H1 (cell line): ENCODE measurements at places on chromosomes 5 and 9. TPM values are rescaled to one million over a fixed set of nuclear protein-coding genes. Genes with fewer than 3 reads are reported as not detected.

NUTM2G gene
- total RNA-seq, result 0.25 TPM in 1 of 2 replicates, not detected in the other

PCDHA6 gene
- 6.5 and 7.1 TPM in 2 replicates for total RNA-seq

HRCT1 gene
- total RNA-seq, result not detected in 2 replicates

LEAP2 gene
- total RNA-seq, result 1.1 and 2.9 TPM in 2 replicates

SNCAIP gene
- 9.0 and 10.5 TPM in 2 replicates for total RNA-seq

HAVCR2 gene
- total RNA-seq, result 0.11 TPM in 1 of 2 replicates, not detected in the other

UBE2QL1 gene
- total RNA-seq, result 0.43 and 0.44 TPM in 2 replicates

KCNIP1 gene
- total RNA-seq, result 0.52 TPM in 2 replicates

PLCXD3 gene
- 0.07 and 0.10 TPM in 2 replicates for total RNA-seq

TUSC1 gene
- 4.3 and 4.5 TPM in 2 replicates for total RNA-seq

AGXT2 gene
- not detected in 2 replicates for total RNA-seq

IL3 gene
- total RNA-seq, result not detected in 2 replicates

AGPAT2 gene
- total RNA-seq, result 30.5 and 31.6 TPM in 2 replicates

SNCB gene
- total RNA-seq, result 5.9 and 6.9 TPM in 2 replicates

TTC1 gene
- total RNA-seq, result 63.9 TPM in 2 replicates

HBEGF gene
- total RNA-seq, result 2.5 and 2.8 TPM in 2 replicates

MPDZ gene
- total RNA-seq, result 39.4 and 40.3 TPM in 2 replicates

PCDHGA11 gene
- total RNA-seq, result 8.2 and 8.3 TPM in 2 replicates

BTNL3 gene
- total RNA-seq, result not detected in 2 replicates

ARHGEF28 gene
- 0.77 and 1.0 TPM in 2 replicates for total RNA-seq

MARCOL gene
- not detected in 2 replicates for total RNA-seq

IFNK gene
- not detected in 2 replicates for total RNA-seq

SH3TC2 gene
- 0.77 and 0.80 TPM in 2 replicates for total RNA-seq

PCDHB9 gene
- total RNA-seq, result 1.6 and 3.8 TPM in 2 replicates

STPG3 gene
- not detected in 2 replicates for total RNA-seq

FUBP3 gene
- total RNA-seq, result 70.1 and 76.4 TPM in 2 replicates

SV2C gene
- total RNA-seq, result 0.08 and 0.24 TPM in 2 replicates

SLC36A2 gene
- not detected in 2 replicates for total RNA-seq

PHYHD1 gene
- total RNA-seq, result 14.1 and 18.1 TPM in 2 replicates

TMEM232 gene
- 1.3 and 1.6 TPM in 2 replicates for total RNA-seq

GPR151 gene
- not detected in 2 replicates for total RNA-seq

NPR3 gene
- total RNA-seq, result not detected in 2 replicates

WNT8A gene
- 0.27 TPM in 1 of 2 replicates, not detected in the other for total RNA-seq

CDKN2B gene
- 0.31 and 0.88 TPM in 2 replicates for total RNA-seq

SLC34A3 gene
- not detected in 2 replicates for total RNA-seq

PCDHGC3 gene
- 18.6 and 19.6 TPM in 2 replicates for total RNA-seq

KIF12 gene
- total RNA-seq, result 3.4 and 3.9 TPM in 2 replicates

GALNT12 gene
- 17.5 and 19.6 TPM in 2 replicates for total RNA-seq

PCDHA10 gene
- total RNA-seq, result 5.4 and 5.5 TPM in 2 replicates

ANP32B gene
- total RNA-seq, result 77.0 and 88.1 TPM in 2 replicates

KIF3A gene
- total RNA-seq, result 11.5 and 13.1 TPM in 2 replicates

KIF24 gene
- 3.9 and 4.5 TPM in 2 replicates for total RNA-seq

HMMR gene
- total RNA-seq, result 70.6 and 77.3 TPM in 2 replicates

CREB3 gene
- 24.4 and 26.5 TPM in 2 replicates for total RNA-seq

PFN3 gene
- not detected in 2 replicates for total RNA-seq

RGS7BP gene
- 2.3 TPM in 2 replicates for total RNA-seq
